Aorta (tissue), 5 donors: ENCODE measurements at places on chromosomes 12 and 14. TPM values are rescaled to one million over a fixed set of nuclear protein-coding genes. Genes with fewer than 3 reads are reported as not detected.

DNA sequence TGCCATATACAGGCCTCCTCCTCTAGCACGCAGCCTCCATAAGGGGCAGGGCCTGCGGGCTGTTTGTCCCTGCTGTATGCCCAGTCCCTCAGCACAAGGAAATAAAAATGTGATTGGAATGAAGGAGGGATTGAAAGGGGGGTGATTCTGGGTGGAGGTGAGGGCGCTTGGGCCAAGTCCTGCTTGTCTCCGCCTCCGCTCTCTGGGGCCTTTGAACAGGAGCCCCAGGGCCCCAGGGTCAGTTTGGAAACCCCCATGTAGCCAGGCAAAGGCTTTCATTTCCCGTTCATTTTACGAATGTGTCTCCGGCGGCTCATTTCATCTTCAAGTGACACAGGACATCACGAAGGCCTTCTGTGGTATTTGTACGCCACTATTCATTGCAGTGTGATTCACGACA, 4.5 kb upstream of the CACNA2D4 start:
- no peaks in the 10 kb centered on the region for H3K4me1 ChIP-seq
- no peak for DNase-seq
- no peak overlapping the region for H3K4me3 ChIP-seq
- H3K27ac ChIP-seq = no peak overlapping the region
- no peaks in the 10 kb centered on the region for H3K27me3 ChIP-seq

GRCh38 chr12:49515266-49515665, 23.6 kb upstream of the KCNH3 start:
- H3K27me3 ChIP-seq = no peaks in the 10 kb centered on the region
- no peaks in the 10 kb centered on the region for H3K4me1 ChIP-seq
- H3K27ac ChIP-seq = no peak overlapping the region
- no peak for DNase-seq
- no peaks in the 10 kb centered on the region for H3K36me3 ChIP-seq

The OTUB2 gene
- 0.60 TPM for total RNA-seq

- H3K27ac ChIP-seq = no peak overlapping the region
- DNase-seq = no peak
- H3K27me3 ChIP-seq = no peaks in the 10 kb centered on the region
- no peaks in the 10 kb centered on the region for H3K4me1 ChIP-seq
Measured at GRCh38 chr12:64175254-64175945, 46.7 kb downstream of the KICS2 start.

The MFAP5 gene
- 59.7 TPM for total RNA-seq

- H3K27ac ChIP-seq = no peak overlapping the region
- H3K36me3 ChIP-seq = no peaks in the 10 kb centered on the region
- H3K4me1 ChIP-seq = peaks cover 8% of the 10 kb centered on the region
- no peak for DNase-seq
Measured at GRCh38 chr12:45411626-45412025, 195.7 kb downstream of the ANO6 start.

The RPL10L gene
- total RNA-seq = not detected

The ASCL1 gene
- total RNA-seq = not detected
